ENCODE measurements at places on chromosomes 2 and 18.

GRCh38 chr2:43946685-43947084 is 49.1 kb downstream of the LRPPRC start:
- no peak for DNase-seq

DNA sequence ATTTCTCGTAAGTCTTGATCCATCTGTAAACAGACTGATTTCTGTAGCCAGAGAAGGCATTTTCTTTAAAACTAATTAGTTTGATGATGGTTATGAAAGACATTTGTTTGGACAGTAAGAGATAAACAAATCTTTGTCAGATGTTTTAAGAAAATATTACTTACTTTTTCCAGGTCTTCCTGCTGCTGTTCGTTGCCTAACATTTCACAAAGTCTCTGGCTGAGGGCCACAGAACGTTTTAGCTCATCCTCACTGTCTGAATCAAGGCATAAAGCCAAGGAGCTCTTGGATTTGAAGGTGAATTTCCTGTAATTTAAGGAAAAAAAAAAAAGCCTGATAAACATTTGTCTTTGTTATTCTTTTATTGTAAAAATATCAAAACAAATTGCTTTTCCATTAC is 57.8 kb downstream of the VIL1 start:
- no peak for DNase-seq

DNA sequence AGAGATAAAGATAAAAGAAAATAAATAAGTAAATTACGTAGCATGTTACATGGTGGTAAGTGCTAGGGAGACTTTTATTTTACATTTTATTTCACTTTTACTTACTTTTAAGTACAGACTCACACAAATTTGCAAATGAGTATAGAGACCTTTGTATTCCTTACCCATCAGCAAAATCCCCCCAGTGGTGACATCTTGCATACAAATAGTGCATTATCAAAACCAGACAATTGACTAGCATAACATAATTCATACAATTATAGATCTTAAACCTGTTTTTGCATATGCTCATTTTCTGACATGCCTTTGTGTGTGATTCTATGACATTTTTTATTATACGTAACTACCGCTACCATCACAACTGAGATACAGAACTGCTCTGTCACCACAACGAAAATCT is 1099.4 kb downstream of the DPP10 start:
- no peak for DNase-seq

DNA sequence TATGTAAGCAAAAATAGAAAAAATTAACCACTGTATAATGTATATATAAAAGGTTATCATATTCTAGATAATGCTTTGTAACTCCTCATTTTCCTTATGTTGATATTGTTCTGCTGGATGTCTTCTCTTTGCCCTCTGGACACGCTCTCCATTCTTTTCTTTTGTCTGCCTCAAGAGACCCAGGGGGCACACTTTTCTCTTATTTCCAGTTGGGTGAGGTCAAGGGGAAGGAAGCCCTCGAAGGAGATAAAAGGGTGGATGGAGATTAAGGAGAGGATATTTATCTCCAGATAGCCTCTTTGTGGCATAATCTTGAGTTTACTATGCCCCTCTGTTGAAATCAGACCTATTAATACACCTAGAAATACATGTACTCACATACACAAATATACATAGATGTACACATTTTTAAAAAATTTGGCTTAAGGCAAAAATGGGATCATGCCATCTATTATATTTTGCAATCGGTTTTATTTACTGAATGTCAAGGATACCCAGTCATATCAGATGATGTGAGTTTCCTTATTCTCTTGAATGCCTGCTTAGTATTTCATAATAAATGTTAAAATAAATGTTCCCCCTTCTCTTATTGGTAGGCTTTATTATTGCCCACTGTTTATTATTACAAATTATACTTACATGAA is 65.3 kb downstream of the LCLAT1 start:
- no peak for DNase-seq

DNA sequence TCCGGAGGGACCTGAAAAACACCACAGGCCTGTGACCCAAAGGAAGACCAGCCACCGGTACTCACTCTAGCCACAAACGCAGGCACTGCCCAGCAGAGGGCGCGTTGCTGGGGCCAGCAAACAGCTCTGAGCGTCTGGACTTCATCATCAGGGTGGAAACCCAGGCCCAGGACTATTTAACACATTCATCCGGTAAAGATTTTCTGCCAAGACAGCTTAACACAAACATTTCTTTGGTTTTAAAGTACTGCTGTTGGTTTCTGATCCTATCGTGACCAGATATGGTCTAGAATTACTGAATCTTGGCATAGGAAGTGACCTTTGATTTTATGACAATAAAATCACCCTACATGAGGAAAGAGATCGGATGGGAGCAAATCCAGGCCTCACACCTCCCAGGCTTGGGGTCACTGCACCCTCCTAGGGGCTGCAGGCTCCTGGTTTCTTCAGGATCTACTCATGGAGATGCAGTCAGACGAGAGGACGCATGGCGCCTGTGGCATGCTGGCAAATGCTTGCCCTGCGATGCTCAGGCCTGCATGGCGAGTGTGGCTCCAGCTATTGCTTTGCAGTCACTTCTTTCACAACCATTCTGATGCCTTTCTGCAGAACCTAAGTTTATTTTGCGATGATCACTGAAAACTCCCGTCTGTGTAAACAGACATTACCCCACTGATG is 130.4 kb downstream of the COL4A4 start:
- DNase-seq, result peak; percentile 73

DNA sequence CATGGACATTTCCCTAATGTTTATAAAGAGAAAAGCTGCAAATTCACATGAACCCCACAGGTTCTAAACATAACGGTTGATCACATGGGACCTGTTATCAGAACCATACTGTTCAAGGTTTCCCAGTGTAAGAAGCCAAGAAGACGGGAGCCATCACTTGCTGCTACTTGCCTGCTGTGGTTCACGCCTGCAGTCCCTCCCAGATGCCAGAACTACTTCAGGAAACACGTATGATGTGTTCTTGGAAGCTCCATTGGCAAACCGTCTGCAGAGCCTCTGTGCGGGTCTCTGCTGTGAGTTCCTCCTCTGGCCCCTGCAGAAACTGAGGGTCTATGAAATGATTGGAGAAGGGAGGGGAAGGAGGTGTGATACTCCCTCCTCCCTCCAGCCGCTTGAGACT is 75.2 kb downstream of the CABLES1 start:
- no peak for DNase-seq

DNA sequence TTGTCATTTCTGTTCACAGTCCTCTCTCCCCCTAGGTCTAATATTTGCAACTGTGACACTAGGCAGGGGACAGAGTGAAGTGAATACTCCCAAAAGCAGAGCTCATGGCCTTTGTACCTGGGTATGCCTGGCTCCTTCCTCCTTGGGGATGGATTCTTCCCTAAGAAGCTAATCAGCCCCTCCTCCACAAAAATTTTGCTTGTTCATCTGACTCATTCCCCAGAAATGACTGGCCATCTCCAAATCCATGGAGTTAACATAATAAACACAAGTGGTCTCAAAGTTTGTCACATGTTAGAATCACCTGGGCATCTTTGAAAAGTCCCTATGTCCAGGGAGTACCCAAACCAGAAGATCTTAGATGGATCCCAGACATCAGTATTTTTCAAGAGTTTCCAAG is 65.3 kb downstream of the SUCLG1 start:
- no peak for DNase-seq

- DNase-seq, result no peak
Observed at GRCh38 chr18:3321133-3321812, 59.3 kb downstream of the MYL12B start.

All from mucosa of descending colon (tissue), 3 donors.